ENCODE measurements at places on chromosomes 13 and 19.

- peak; percentile 88 for DNase-seq
These were observed 510 bp upstream of the PCDH9 start for GRCh38 chr13:67230404-67231288.

GRCh38 chr13:96982672-96983071 lies 11.6 kb downstream of the OXGR1 start:
- no peak for DNase-seq

GRCh38 chr13:60837806-60838205 lies 440.8 kb downstream of the TDRD3 start:
- no peak for DNase-seq

GRCh38 chr13:21884299-21884909 lies 213.5 kb downstream of the FGF9 start:
- DNase-seq: no peak

DNA sequence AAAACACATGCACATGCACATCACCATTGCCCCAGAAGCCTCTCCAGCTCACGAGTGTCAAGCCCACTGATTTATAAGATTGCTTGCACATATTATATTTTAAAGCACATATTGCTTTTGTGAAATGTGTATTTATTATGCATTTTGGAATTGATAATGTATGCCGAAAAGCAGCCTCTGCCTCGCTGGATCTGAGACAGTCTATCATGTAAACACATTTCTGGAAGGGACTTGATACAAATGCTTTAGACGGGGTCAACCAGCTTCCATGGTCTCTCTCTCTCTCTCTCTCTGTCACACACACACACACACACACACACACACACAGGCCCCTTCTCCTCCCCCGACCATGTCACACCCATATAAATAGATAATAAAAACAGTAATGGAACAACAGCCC lies 203.8 kb downstream of the TUBA3C start:
- DNase-seq: no peak

- no peak for DNase-seq
These were observed 6.6 kb upstream of the S1PR2 start for GRCh38 chr19:10237702-10238101.

GRCh38 chr13:50198508-50198907 lies 183.3 kb downstream of the KCNRG start:
- no peak for DNase-seq

DNA sequence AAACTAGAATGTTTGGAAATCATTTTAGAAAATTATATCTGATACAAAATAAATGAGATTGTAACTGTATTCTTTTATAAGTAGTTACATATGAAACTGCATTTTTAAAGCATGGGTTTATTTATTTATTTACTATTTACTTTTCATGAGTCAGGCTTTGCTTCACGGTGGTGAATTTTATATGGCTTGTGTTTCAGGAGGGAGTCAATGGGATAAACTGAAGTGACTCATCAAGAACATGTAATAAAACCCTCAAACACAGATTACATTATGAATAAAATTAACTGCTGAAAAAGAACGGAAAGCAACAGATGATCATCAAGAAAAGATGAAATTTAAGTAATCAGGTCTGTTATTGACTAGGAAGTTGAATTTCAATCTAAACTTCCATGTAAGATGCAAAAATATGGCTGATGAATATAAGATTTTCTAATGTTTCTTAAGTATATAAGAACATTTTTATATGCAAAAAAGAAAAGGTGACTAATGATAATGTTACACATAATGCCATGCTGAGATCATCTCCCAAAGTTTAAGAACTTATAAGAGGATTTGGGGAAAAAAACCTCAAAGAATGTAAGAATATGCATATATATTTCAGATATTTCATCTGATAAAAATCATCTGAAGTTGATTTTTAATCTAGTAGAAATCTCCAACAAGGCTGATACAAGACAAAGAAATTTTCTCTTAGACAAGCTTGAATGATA lies 383.6 kb downstream of the SLITRK1 start:
- no peak for DNase-seq

All from RWPE2 (cell line).